ENCODE measurements at places on chromosomes 12 and 14.

- DNase-seq: no peak
These were observed 16.9 kb upstream of the KRR1 start for GRCh38 chr12:75528272-75528671.

GRCh38 chr14:103118663-103119404 is 4.4 kb upstream of the TNFAIP2 start:
- no peak for DNase-seq

- DNase-seq: no peak
These were observed 281.7 kb upstream of the AMIGO2 start for GRCh38 chr12:47361389-47362021.

DNA sequence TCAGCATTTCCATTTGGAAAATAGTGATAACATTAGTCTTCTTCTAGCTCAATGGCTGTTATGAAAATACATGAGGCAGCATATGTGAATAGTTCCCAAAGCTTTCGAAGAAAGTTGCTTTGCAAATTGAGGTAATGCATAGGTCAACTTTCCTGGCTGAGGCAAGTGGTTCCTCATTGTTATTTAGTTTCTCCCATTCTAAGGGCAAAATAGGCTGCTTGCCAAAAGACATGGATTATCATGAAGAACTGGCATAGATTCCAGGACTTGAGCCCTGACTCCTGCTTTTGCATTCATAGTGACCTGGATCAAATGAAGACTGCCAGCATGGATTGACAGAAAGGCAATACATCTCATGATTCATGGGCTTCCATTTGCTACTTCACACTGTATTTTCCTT is 35.7 kb downstream of the LRFN5 start:
- no peak for DNase-seq

GRCh38 chr12:110104188-110105094 is 19.7 kb upstream of the IFT81 start:
- no peak for DNase-seq

- no peak for DNase-seq
These were observed 87.1 kb downstream of the VEZT start for GRCh38 chr12:95304673-95305198.

DNA sequence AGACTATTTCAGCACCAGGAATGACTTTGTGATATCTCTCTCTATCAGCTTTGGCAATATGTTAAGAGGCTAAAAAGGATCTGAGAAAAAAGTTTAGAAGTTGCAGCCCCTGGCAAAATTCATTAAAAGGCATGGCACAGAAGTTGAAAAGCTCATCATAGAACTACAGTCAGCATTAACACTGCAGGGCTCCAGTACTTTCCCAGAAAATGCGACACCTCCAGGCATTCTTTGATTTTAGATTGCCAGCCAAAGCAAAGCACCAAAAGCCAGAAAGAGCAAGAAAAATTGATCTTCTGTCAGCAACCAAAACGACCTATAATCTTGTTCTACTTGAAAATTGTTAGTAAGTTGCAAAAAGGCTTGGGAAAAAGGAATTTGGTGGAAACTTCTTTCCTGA is 713.5 kb downstream of the FSCB start:
- DNase-seq: no peak

- DNase-seq: no peak
These were observed 34.4 kb upstream of the MANSC4 start for GRCh38 chr12:27814411-27814810.

- DNase-seq: no peak
These were observed 89.5 kb upstream of the NOVA1 start for GRCh38 chr14:26687301-26687837.

- DNase-seq: no peak
These were observed 142.1 kb downstream of the TTC7B start for GRCh38 chr14:90674043-90674670.

- DNase-seq: no peak
These were observed 44.7 kb upstream of the BCL7A start for GRCh38 chr12:121976950-121977349.

DNA sequence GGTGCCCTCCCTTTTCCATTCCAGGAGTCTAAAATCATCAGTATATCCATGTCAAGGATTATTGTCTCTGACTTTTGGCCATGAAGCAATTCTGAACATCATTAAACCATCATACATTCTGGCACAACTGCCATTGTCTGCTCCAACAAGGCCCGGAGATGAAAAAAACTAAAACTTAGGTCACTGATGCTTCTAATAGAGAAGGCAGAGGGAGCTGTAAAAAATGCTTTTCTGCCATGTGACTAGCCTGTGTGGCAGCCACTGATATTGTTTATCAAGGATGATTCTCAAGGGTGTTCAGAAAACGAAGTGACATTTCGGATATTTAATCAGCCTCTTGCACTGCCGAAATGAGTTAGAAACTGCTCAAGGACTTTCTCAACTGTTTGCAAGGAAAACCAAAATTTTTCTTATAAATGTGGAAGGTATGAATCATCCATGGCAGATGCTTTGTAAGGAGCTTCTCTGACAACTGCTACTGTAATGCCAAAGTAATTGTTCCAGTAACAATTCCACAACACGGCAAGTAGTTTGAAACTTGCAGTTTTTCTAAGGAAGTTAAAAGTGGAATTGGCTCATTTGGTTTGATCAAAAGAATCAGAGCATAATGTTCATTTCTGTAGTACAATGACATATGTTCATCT is 1076.5 kb upstream of the FLRT2 start:
- no peak for DNase-seq

- DNase-seq: no peak
These were observed 38.3 kb downstream of the TESC start for GRCh38 chr12:117060929-117061305.

DNA sequence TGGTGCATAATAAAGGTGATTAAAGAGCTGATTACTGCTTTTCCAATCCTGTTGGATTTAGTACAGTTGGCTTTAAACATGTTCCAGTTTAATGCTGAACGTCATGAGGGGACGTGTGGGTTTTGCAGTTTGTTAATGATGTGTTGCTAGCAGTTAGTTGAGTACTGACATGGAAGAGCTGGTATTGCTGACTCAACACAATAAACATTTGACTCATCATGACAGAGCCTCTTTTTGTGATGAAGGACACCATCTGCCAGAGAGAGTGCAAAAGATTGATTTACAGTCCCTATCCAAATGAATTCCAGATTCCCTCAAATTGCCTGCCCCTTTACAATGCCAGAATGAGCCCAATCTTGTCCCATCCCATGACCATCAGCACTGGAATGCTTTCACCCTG is 346.2 kb upstream of the PRICKLE1 start:
- DNase-seq: no peak

DNA sequence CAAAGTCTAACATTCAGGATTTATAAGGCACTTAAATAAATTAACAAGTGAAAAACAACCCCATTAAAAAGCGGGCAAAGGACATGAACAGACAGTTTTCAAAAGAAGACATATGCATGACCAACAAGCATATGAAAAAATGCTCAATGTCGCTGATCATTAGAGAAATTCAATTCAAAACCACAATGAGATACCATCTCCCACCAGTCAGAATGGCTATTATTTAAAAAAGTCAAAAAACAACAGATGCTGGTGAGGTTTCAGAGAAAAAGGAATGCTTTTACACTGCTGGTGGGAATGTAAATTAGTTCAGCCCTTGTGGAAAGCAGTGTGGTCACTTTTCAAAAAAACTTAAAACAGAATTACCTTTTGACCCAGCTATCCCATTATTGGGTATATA is 60.7 kb upstream of the BDKRB2 start:
- DNase-seq: no peak

GRCh38 chr14:51684760-51685159 is 33.0 kb downstream of the FRMD6 start:
- no peak for DNase-seq

DNA sequence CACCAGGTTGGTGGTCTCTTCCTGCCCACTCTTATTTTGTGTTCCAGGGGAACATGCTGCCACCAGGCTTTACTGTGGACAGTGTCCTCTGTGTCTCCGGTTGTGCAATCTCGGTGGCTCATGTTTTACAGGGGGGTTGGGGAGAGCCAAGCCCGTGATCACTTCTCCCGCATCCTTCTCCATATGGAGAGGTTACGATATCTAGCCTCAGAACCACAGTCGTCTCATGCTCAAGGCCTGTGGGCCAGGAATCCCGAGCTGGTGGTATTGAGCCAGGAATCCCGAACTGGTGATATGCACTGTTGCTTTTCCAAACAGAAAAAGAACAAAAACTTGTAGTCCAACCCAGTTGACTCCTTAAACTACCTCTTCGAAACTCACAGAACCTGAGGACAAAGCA is 37.0 kb upstream of the INF2 start:
- no peak for DNase-seq

- no peak for DNase-seq
These were observed 72.0 kb downstream of the ALX1 start for GRCh38 chr12:85352016-85352415.
